ENCODE measurements at places on chromosomes 12 and 14.

DNA sequence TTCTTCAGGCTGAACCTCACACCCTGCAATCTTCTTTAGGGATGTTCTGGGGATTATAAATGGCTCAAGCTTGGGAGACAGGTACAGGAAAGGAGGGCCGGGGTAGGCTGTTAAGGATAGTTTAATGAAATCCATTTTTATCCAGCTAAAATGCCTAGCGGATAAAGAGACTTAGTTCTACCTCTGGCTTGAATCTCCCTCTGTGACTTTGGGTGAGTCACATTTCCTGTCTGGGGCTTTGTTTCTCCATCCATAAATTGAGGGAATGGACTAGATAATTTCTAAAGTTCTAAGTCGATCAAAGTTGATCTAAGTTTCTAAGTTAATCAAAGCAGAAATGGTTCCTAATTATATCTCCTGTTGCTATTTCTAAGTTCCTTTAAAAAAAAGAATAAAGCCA, 319.6 kb upstream of the E2F7 start:
- no peak for DNase-seq

DNA sequence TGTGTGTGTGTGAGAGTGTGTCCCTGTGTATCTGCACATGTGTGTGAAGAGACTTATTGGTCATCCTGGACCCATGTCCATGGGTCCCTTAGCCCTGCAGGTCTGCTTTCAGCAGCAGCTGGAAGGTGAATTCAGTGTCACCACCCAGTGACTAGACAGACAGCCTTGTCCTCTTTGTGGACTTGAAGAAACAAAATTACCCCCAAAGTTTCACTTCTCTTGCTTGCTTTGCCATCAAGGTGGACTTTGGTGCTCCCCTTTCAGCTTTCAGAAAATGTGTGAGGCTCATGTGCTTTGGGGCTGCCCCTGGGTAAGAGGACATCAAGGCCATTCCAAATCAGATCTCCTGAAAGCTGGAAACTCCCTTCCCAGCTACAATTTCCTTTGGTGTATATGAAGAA, 1063.8 kb downstream of the BCL11B start:
- DNase-seq, result no peak

DNA sequence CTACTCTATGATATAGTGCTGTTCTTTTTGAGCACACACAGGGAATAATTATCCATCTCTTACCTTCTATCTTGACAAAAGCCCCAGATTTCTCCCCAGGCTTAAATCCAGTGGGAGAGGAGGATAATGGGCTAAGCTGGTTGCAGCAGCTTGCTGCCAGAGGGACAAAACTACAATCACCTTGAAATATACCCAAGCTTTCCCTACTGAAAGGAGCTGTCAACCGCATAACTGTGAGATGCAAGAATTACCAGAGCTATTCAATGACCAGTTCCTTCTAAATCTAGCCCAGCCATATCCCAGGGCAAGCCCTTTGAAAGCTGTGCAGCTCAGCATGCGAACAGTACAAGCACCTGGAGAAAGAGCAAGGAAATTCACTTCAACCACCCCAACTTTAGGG, 943 bp upstream of the MGAT4C start:
- DNase-seq, result no peak

- no peak for DNase-seq
Observed at GRCh38 chr12:77153706-77154105, 88.3 kb upstream of the E2F7 start.

- DNase-seq, result no peak
Observed at GRCh38 chr14:100540141-100540925, 46.9 kb downstream of the BEGAIN start.

- no peak for DNase-seq
Observed at GRCh38 chr14:102915292-102916110, 7.0 kb upstream of the AMN start.

DNA sequence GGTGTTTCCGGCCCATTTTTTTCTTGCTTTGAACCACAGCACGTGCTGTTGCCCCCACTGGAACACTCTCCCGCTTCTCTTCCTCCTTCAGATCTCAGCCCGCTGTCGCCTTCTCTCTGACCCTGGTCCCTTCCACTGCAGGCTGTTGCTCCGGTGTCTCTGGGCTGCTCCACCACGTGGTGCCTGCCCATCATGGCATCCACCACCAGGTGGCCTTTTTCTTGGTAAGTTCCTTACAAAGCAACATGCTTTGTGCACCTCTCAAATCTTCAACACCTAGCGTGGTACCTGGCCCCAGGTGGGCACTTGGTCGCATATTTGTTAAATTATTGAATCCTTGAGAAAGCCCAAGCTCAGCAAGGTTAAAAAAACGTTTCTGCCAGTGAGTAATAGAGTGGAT, 19.1 kb downstream of the TUNAR start:
- no peak for DNase-seq

DNA sequence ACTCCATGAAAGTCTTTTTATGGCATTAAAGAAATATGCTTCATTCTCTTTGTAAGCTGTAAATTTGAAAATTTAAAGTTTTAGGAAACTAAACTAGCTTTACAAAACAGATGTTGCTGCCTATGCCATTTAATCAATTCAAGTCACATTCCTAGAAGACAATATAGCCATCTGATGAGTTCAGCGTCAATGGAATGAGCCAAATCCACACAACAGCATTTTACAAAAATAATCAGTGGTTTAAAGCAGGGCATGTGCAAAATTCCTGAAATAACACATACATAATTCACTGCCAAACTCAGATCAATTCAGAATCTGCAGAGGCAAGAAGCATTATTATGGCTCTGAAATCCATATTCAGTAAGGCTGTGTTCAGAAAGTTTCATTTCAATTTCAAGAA, 75.6 kb downstream of the MED13L start:
- DNase-seq, result no peak

DNA sequence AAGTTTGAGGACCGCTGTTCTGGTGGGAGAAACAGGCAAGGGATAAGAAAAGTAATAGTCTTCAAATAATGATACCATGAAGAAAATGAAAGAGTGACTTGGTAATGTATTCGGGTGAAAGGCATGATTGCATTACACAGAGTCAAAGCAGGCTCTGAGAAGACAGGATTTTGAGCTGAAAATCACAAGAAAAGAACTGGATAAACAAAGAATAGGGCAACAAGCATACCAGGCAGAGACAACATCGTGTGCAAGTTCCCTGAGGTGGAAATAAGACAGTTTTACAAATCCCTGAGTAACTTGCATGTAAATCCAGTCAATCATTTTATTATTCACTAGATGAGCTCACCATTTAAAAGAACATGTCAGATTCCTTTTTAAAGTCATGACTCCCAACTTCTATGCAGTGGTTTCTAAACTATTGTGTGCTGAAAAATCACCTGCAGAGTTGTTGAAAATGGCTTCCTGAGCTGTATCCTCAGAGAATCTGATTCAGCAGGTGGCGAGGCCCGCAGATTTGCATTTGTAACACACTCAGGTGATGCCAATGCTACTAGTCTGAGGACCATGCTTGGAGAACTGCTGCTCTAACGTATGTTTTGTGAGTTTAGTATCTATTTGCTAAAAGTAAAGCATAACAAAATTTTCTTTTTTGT, 133.0 kb upstream of the ABCD2 start:
- DNase-seq, result no peak

DNA sequence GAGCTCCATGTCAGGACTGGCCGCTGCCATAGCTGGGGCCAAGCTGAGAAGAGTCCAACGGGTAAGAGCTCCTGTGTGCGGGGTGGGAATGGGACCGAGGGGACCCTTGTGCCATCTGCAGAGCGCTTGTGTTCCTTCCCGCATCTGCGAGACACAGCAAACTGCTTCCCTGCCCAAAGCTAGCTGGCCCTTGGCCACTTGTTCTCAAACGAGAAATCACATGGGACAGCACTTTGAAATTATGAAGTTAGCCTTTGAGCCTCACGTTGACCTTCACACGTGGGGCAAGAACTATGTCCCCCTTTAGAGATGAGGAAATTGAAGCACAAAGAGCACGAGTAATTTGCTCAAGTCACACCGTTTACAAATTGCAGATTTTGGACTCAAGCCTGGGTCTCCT, 30.8 kb downstream of the DEGS2 start:
- no peak for DNase-seq

DNA sequence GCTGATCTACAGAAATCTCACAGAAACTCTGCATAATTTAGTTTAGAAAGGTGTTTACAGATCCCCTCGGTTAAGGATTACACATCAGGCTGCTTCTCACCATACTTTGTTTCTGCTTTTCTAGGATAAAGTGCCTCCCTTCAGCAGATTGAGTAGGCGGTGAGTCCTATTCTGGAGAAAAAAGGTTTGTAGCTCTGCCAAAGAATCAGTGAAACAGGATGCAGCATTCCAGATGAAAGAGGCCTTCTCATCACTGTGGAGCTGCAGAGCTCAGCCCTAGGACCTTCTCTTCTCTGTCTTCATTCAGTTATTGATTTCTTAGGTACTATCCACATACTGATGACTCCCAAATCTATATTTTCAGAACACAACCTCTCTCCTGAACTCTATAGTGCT, 155.5 kb upstream of the KRR1 start:
- no peak for DNase-seq

GRCh38 chr14:93720076-93720815, 68.0 kb downstream of the PRIMA1 start:
- no peak for DNase-seq

DNA sequence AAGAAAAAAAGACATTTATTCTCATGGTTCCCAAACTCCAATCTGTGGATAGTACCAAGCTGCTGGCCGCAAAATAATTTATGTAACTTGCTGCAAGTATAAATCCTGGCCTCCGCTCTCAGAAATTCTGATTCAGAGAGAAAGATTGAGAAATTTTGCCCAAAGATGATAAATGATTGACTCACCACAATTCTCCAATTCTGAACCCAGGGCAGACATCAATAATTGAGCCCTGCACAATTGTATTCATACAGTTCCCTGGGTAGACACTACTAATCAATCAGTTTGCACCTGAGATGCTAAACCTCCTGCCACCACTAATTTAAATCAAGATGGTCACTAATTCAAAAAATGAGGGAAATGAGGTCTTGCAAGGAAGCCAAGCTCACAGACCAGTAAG, 38.2 kb downstream of the TRPV4 start:
- DNase-seq, result no peak

DNA sequence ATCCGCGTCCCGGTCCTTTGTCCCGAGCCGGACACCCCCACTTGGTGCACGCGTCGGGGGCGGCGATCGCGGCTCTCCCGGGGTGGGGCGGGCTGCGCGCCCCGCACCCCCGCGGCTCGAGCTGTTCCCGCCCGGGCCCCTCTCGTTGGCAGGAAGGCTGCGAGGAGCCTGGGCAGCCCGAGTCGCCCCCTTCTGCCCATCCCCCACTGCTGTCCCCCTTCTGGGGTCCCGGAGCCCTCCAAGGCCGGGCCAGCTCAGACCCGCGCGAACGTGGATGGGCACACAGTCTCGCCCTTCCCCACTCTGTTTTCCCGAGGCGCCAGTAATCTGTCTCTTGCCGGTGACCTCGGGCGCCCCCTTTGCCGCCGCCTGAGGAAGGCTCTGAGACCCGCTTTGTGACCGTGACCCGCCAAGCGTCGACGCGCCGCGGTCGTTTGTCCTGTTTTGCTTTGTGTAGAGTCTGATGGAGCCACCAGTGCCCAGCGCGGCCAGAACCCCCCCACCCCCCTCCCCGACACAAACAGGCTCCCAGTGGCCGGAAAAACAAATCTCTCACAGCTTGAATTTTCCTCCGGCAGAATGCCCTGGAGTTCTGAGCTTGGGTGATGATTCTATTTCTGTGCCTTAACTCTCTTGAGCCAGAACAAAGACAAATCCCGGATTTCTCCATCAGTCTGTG, 610 bp downstream of the C14orf132 start:
- DNase-seq, result no peak

DNA sequence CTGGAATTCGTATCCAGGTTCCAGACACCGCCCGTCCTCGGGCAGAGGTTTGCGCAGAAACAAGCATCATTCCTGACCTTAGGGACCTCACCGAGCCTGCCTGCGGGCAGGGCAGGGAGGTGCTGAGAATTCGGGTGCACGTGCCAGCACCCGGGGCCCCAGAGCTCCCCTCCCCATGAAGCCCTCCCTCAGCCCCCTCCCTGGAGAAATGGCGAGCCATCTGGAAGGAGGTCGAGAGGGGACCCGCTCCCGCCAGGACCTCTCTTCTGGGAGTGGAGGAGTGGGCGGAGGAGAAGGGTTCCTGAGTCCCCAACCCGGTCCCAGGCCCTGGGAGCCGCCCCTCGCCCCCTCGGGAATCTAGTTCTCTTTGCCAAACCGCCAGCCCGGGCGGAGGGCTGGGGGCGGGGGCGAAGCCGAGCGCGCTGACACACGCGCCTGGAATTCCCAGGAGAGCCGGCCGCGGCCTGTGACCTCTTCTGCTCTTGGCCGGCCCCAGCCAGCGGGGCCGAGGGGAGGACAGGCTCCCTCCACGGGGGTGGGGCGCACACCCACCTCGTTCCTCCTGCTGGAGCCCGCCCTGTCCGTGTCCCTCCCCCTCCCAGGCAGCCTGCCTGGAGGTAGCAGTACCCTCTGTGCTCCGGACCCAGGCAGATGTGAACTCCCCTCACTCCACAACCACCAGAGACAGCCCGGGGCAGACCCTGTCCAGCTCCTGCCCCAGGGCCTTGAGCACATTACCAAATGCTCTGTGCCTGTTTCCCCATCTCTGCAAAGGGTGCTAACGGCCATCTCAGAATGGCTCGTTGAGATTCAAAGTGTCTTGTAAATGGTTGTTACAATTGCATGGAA, 23.0 kb upstream of the GPR132 start:
- DNase-seq, result no peak

DNA sequence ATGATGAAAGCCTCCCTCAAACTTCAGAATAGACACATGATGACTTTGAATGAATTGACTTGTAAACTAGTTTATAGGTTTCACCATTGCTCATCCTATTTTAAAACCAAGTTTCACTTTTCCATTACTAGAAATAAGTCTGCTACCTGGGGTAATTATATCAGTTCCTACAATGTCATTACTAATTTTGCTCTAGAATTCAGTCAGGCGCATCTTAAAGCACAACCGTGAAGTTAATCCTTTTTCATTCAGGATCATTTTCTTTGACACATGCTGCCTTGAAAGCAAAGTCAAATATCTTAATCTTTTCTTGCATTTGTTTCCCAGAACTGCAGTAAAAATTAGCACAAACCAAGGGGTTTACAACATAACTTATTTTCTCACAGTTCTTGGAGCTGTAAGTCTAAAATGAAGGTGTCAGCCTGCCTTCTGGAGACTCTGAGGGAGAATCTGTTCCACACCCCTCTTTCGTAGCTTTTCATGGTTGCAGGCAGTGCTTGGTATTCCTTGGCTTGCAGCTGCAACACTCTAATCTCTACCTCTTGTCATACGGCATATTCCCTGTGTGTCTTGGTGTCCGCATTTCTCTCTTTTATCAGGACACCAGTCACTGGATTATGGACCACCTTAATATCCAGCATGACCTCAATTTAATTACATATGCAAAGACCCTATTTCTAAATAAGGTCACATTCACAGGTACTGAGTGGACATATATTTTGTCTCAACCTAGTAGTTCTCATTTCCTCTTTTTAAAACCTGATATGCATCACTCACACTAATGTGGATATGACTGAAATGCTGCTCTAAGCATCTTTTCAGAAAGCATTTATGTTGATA, 114.3 kb upstream of the PDZRN4 start:
- DNase-seq, result no peak
